ENCODE measurements at places on chromosomes 1 and 21.

DNA sequence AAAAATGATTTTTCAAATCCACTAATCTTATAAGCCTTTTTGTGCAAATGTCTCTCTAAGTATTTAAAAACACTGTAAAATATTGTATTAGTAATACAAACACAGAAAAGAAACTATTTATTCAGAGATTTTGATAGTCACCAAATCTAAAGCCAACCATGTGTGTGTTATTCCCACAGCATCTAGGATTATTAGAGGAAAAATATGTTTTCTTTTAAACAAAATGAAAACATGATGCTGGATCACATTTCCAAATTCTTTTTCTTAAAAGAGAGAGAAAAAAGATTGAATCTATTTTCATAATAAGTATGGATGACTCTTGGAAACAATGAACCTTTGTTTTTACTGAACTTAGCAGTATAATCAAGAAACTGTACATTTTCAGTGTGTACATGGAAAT, 25.3 kb downstream of the COLGALT2 start:
- DNase-seq = no peak

- DNase-seq = no peak
Measured at GRCh38 chr1:66043186-66043585, 250.5 kb downstream of the PDE4B start.

DNA sequence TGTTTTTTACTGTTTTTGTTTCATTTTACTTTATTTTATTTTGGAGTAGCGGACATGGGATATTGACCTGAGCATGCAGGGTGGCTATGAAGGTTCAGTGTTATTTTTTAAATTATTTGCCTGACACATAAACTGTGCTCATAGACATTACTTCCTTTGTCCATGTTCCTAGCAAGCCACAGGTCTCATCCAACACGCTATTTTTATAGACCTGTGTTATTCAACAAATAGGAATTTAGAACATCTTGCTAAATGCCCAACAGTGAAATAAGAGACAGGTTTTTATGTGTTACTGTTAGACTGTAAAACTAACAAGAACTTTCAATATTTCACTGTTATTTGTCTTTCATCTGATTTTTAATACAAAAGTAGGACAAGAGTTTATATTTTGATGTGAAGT, 756.4 kb downstream of the KCNT2 start:
- no peak for DNase-seq

GRCh38 chr1:183645531-183645930, 7.6 kb downstream of the APOBEC4 start:
- no peak for DNase-seq

- no peak for DNase-seq
Measured at GRCh38 chr1:214637125-214637524, 34.1 kb downstream of the CENPF start.
